ENCODE measurements at places on chromosomes 7 and 10.

DNA sequence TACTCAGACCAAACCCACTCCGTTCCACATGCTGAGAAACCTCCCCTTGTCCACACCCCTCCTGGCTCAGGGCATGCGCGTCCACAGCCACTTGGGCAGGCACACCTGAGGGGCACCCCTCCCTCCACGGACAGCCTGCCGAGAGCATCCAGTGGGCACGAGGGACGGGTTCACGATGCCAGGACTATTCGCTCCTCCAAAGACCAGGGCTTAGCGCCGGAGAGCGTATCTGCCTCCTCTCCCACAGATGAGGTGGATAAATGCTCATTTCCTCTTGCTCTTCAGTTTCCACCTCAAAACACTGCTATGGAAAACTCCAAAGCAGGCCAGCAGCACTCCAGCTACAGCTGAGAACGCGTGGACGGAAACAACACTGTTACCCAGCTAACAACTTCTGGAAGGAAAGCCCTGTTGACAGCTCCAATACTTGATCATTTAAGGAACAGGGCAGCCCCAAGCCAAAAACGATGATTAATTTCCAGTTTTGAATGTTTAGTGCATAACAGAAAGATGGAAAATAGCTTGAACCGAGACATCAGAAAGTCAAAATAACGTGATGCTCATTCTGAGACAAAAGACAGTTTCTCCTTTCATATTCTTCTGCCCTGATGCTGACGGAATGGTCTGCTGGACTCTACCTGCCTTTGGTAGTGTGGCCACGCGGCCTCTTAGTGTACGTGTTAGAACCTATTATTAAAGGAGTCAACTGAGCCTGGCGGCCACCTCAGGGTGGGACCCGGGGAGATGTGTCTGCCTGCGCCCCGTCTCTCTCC lies 204.7 kb downstream of the DNAJB6 start:
- DNase-seq, result no peak

GRCh38 chr7:112782498-112782897 lies 7.7 kb downstream of the TMEM168 start:
- DNase-seq, result no peak

- no peak for DNase-seq
Measured at GRCh38 chr7:93430917-93431588, 143.5 kb downstream of the CALCR start.

DNA sequence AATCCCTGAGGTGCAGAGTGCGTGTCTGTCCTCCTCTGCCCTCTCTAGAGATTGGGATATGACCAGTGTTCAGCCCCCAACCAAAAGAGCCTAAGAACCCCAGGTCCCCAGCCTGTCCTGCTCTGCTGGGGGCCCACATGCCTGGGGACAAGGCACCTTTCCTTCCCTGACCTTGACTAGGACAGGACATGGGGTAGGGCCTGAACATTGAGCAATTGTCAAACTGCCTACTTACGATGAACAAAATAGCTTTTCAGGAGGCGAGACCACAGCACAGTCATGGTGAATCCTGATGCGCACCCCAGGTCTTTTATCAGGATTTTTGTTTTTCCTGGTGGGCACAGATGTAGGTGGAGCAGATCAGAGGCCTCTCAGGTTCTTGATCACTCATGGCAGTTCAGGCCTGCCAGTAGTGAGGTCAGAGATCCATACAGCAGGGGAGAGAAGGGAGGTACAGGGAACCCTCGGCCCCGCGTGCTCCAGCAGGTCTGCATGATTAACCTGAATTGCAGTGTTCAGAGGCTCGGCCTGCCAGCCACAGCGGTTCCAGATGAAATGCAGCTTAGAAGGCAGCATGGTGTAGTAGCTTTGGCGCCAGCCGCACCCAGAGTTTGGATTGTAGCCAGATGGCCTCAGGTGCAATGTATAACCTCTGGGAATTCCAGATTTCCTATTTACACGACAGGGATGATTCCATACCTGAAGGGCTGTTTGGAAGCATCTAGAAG lies 191.3 kb downstream of the CUX1 start:
- DNase-seq, result no peak

DNA sequence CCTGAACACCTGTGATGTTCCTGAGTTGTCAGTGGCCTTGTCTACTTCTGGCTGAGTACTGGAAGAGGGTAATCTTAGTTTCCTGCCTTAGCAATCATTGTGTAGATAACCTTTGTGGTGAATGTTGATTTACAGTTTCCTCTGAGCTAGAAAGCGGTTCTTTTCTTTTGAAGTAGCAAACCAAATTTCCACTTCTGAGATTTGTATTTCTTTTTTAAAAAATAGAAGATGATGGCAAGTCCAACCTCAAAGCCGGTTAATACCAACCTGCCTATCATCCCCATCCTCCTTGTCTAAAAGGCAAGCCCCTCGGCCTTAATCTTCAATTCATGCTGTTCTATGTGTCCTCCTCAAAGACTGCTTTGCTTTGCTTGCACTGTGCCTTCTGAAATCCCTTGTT lies 12.5 kb upstream of the PALS2 start:
- no peak for DNase-seq

DNA sequence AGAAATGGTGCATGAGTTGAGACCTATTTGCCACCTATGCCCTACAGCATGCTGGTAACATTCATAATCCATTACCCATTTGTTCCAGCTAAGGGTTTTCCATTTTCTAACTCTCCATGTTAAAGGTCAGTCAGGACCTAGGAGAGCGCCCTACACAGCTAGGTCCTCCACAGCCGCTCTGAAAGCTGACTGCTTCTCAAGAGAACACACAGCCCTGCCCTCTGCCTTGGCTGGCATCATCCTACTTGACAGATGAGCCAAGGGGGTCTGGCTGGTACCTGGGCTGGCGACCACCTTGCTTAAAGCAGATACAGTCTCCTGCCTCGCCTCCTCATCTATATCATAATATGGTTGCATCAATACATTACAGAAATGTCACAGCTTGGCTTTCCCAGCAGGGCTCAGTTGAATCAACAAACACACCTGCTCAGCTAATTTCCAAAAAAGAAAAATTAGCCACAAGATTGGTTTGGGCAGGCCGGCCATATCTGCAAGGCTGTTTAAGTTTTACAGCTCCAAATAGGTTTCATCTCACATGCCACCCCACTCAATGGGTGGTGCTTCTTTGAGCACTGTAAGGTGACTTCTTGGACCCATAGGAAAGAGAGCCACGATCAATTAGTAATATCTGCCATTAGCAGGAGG lies 17.3 kb downstream of the TLL2 start:
- no peak for DNase-seq

- no peak for DNase-seq
Measured at GRCh38 chr10:91525896-91526712, 106.8 kb downstream of the PPP1R3C start.

DNA sequence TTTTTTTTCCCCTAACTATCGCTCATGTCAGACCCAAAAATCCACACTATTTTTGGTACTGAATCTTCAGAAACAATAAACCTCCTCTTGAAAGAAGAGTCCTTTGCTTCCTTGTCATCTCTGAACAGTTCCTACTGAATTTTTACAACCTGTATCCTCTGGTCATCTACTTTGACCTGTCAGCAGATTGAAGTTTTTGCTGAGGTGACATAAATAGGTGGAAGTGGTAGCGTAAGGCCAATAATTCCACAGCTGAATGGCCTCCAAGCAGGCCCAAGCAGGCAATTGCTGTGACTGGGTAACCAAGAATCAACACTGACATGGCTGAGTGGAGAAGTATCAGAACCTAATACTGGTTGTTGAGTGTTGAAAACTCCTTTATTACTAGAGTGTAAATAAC lies 117.4 kb upstream of the MAGI2 start:
- no peak for DNase-seq
